ENCODE measurements at places on chromosomes 16 and 17. TPM values are rescaled to one million over a fixed set of nuclear protein-coding genes. Genes with fewer than 3 reads are reported as not detected.

ASPA gene
- polyA plus RNA-seq: 30.4 TPM

CHD3 gene
- 158 TPM for polyA plus RNA-seq

AXIN2 gene
- polyA plus RNA-seq: 23.8 TPM

DNA sequence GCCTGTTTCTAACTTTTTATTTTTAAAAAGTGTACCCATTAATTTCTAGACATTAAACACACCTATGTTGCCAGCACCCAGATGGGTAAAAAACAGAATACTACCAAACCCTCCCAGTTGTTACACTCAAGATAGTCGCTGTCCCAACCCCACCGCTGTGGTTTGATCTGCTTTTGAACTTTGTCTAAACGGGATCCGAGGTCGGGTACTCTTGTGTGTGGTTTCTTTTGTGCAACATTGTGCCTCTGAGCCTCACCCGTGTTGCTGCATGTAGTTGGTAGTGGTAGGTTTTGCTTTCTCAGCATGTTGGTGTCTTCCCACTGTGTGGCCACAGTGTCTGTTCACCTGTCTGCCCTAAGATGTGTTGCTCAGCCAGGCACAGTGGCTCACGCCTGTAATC is 4.3 kb downstream of the KLHL36 start:
- DNase-seq: no peak

DNA sequence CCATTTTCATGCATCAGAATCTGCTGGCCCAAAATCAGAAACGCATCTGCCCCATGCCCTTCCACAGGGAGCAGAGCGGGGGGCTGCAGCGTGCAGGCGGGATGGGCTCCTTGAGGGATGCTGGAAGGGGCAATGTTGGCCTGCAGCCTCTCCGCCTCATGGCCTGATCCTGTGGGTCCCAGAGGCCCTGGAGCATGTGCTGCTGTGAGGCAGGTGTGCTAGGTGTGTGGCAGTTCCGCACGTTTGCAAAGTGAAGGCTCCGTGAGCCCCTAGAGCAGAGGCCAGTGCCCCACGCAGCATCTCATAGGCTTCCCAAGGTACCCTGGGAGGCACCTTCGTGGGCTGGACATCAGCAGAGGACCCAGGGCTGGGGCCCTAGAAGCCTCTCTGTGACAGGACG is 36.4 kb upstream of the CDH15 start:
- DNase-seq: no peak

DNA sequence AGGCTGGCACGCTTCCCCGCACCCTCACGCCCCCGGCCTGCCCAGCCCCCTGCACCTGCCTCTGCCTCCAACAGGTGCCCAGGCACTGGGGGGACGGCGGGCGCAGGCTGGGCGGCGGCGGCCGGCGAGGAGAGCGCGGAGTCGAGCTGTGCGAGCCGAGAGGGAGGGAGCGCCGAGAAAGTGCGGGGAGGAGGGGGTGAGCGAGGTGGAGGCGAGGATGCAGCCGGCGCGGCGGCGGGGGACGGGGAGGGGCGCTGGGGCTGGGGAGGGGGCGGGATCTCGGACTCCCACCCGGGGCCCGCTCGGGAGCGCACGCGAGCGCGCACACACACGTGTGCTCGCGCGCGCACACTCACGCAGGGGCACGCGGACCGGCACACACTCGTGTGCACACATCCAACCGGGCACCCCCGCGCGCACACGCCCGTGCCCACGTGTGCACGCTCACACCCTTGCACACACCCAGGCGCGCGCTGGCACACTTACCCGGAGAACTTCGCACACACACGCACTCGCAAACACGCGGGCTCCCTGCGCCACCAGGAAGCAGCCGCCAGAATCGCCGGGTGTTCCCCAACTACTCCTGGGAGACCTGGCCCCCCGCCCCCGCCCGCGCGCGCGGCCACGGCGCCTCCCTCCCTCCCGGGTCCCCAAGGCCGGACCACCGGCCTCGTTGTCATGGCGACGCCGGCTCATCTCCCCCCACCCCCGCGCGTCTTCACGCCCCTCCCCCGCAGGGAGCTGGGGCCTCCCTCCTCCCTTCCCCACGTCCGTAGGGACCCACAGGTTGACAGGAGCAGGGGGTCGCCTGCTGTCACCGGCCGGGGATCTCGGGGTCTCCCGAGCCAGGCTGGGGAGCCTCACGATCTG is at the start of gene DOC2A:
Gene DOC2A (minus strand): TSS at position 184 of the 870 bp plus-strand sequence. CDS start 805 bp downstream, outside the sequence.
- DNase-seq: no peak

DNA sequence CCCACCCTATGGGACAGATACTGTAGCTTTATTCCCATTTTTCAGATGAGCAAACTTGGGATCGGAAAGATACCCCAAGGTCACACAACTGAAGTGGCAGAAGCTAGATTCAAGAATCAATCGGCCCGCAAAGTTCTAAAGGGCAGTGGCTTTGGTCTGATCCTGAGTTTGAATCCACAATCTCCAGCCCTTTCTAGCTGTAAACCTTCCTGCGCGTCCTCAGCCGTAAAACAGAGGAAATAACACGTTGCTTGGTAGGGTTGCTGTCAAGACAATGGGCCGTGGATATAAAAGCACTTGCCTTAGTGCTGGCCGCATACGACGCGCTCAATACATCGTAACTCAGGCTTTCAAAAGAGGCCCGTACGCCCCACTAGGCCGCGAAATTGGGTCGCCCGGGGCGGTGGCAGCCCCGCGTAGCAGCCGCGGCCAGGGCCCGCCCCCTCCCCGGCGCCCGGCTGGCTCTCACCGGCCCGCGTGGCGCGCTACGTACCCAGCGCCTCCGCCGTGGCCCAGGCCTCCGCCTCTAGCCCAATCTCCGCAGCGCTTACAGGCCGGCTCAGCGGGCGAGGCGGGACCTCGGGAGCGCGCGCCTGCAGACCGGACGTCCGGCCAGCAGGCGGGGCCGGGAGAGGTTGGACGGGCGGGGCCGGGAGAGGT is at the start of gene DCAKD:
Gene DCAKD (minus strand): TSS at position 573 of the 660 bp plus-strand sequence. CDS start 16,747 bp downstream, outside the sequence.
- DNase-seq: peak; percentile 88

DNA sequence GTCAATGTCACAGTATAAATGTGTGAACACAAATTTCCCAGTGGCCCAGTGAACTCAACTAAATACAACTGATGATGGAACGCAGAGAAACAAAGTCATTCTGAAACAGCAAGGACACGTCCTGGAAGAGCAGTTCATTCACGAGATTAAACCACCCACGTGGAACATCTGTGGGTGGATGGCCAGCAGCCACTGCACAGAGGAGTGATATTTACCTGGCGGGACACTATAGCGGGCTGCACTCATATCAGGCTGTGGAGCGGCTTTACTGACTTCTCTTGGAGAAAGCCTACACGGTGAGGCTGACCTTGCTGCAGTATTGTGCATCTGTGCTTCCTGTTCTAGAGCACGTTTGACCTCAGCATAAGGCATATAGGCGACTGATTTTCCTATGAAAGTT is 87.3 kb downstream of the TTC19 start:
- DNase-seq: no peak

DNA sequence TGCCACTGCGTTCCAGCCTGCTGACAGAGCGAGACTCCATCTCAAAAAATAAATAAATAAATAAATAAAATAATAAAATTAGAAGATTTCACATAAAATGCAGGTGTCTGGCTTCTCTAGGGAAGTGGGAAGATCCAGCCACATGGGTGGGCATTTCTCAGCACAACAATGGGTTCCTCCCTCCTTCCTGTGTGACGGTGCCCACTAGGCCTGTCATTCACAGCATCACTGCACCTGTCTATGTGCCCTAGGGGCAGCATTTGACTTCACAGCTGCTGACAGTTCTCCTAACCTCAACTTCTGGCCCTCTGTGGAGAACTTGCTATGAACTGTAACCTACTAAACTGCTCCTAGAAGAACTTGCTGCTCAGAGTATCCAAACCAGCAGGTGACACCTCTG is 3.0 kb downstream of the ABHD15 start:
- DNase-seq: no peak

DNA sequence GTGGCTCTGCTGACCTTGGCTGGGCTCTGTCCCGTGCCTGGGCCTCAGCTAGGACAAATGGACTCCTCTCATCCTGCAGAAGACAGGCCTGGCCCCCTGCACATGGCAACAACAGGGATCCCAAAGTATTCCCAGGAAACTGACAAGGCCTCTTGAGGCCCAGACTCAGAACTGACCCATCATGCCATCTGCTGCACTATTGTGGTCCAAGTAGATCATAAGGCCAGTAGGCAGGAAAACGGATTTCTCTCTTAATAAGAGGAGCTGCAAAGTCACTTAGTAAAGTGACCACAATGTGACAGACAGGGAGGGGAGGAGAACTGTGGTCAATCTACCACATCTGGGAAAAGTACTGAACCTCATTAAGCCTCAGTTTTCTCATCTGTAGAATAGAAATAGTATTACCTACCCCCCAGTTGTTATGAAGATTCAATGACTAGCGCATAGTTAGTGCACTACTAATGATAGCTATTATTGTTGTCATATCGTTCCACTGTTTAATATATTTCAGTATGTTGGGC is 62.1 kb upstream of the TNRC6A start:
- no peak for DNase-seq

GRCh38 chr17:20040216-20040615 is 31.1 kb downstream of the SPECC1 start:
- no peak for DNase-seq

DNA sequence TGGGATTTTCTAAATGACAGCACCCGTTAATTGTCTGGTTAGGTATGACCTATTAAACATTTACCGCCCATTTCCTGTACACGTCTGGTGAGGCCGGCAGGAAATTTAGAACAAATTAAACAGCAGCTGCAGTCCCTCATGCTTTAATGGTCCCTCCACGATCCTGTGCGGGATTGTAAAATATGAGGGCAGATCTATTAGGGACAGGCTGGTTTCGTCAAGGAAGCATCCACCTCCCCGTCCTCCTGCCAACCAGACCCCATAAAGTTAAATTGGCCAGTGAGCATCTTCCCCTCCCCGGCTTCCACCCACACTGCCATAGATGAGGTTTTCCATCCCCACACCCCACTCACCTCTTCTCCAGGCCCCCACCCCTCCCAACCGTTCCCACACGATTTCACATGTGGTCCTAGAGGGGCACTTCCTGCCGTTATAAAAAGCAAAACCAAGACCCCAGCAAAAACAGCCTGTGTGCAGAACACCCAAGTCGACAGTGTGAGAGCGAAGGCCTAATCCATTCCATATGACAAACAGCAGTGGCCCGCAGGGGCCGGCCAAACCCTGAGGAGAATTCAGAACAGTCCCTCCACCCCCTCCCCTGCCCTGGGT is 331.9 kb downstream of the FOXL1 start:
- DNase-seq: peak; percentile 76
